Stimulated activated CD4-positive, alpha-beta T cell treated with anti-CD3 and anti-CD28 coated beads, Interleukin-2, amount 100 ng/mL, for 24 hours (primary cell): ENCODE measurements at places on chromosomes 2 and 18.

DNA sequence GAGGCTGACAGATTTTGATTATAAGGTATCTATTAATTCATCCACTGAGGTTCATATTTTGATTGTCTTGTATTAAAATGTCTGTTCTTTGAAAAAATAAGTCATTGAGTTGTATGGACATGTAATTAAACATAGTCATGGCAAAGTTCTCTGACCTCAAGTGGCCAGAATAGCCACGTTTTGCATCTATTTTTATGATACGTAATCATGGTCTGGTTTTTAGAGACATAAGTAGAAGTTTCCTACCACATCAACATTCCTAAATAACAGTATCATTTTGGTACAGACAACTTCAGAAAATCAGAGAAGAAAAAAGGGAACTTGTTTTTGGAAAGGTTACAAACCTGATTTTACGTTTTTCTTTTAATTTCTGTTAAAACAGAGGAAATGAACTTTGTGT is 47.6 kb downstream of the COL5A2 start:
- DNase-seq = no peak

- DNase-seq = no peak
Measured at GRCh38 chr2:69007169-69007568, 5.8 kb upstream of the ANTXR1 start.

- DNase-seq = no peak
Measured at GRCh38 chr18:26286008-26286407, 59.8 kb downstream of the TAF4B start.

DNA sequence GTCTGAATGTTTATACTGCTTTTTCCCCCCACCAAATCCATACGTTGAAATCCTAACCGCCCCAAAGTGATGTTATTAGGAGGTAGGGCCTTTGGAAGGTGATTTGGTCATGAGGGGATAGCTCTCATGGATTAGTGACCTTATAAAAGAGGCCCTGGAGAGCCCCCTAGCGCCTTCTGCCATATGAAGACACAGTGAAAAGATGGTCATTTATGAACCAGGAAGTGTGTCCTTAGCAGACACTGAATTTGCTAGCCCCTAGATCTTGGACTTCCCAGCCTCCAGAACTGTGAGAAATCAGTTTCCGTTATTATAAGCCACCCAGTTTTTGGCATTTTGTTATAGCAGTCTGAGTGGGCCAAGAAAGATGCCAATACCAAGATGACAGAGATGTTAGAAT is 7.2 kb upstream of the TSN start:
- DNase-seq = no peak

DNA sequence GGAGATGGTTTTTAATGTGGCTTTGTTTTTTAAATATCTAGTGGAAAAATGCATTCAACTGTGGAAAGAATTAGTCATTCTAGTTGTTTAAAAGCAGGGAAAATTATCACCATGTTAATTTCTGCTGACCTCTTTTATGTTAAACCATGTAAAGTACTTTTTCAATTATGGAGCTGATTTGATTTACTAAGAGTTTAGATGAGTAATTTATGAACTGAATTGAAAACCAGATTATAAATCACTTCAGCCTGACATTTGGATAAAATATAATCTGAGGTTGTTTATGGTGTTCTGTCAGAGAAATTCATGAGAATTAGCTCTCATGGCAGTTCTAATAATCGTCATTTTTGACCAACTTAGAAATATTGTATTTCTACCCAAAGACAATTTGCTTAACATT is 11.6 kb downstream of the ITGA4 start:
- no peak for DNase-seq
